Kidney glomerular epithelial cell (primary cell): ENCODE measurements at places on chromosomes 2 and 18.

- no peak for DNase-seq
Observed at GRCh38 chr2:200523158-200523557, 2.8 kb upstream of the SGO2 start.

GRCh38 chr2:6224267-6224666 is 532.1 kb downstream of the SOX11 start:
- DNase-seq, result no peak

GRCh38 chr18:48752478-48752877 is 198.3 kb downstream of the SMAD7 start:
- no peak for DNase-seq

- no peak for DNase-seq
Observed at GRCh38 chr2:27545348-27546141, 37.3 kb upstream of the ZNF512 start.

GRCh38 chr18:22509423-22509822 is 91.7 kb upstream of the CTAGE1 start:
- no peak for DNase-seq

- DNase-seq, result no peak
Observed at GRCh38 chr18:48766026-48766425, 184.7 kb downstream of the SMAD7 start.

GRCh38 chr2:145026456-145027455 is 506.8 kb upstream of the ZEB2 start:
- peak; percentile 7 for DNase-seq

- peak; percentile 32 for DNase-seq
Observed at GRCh38 chr2:217387776-217388387, 528.0 kb upstream of the TNP1 start.

GRCh38 chr18:59665057-59666006 is 31.9 kb downstream of the CCBE1 start:
- no peak for DNase-seq

GRCh38 chr18:76349067-76349715 is 145.9 kb downstream of the ZNF516 start:
- peak; percentile 61 for DNase-seq

- peak; percentile 10 for DNase-seq
Observed at GRCh38 chr2:138722316-138722715, 57.9 kb downstream of the NXPH2 start.

- no peak for DNase-seq
Observed at GRCh38 chr2:16186661-16187481, 246.5 kb downstream of the MYCN start.

GRCh38 chr2:98753801-98754200 is 22.9 kb upstream of the MGAT4A start:
- DNase-seq, result no peak

DNA sequence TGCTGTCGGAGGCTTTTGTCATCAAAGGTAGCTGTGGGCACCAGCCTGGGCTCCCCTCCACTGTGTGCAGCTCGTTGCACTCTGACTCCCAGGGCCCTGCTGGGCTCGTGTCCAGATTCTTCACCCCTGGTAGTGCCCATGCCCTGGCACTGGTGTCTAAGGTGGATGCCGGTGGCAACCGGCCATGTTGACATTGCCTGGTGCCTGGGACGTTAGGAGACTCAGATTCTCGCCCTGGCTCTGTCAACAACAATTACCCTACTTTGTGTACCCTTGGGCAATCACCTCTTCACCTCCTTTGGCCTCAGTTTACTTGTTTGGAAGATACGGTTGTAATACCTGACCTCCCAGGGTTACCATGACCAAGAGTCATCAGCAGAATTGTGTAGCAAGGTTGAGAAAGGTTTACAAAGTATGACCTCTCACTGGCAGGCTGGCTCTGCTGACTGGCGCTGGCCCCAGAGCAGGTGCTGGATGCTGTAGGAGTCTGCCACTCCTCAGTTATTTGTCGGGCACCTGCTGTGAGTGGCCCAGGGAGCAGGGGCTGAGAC is 41.5 kb upstream of the MCFD2 start:
- DNase-seq, result no peak

GRCh38 chr2:34784701-34785100 is 1185.6 kb upstream of the FAM98A start:
- no peak for DNase-seq

DNA sequence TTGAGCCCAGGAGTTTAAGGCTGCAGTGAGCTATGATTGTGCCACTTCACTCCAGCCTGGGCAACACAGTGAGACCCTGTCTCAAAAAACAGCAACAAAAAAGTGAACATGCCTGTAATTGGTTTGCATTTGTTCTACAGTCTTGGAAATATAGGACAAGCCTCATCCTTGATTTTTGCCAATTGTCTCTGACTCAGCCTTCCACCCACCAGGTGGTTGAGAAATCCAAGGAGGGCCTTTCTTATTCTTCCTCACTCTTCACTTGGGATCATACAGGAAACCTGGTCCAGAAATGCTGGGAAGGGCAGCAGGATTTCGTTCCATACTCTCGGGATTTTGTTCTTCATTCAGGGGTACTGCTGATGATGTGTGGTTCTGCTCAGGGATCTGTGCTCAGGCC is 94.6 kb downstream of the CDC42EP3 start:
- DNase-seq, result no peak

- DNase-seq, result peak; percentile 33
Observed at GRCh38 chr2:121483021-121483420, 47.7 kb upstream of the RNU4ATAC start.

DNA sequence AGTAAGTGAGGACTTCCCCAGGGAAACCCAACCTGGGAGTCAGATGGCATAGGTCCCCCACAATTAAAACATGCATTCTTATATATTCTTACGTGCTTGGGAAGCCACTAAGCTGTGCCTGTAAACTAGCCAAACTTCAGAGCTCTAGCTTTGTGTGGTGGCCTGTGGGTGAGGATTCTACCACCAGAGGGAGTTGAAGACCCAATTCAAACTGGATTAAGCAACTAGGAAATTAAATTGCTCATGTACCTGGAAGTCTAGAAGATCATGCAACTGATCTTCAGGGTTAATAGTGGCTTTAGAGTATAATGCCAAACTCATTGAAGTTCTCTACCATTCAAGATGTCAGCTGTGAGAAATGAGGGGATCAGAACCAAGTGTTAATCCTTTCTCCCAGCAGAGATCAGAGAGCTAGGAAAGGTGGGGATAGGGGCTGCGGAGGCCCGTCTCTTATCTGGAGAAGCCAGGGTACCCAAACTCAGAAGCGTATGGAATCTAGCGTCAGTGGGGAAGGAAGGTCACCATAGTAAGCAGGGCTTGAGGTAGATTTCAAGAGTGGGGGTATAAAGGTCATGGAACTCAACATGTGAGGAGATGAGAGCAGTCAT is 53.2 kb upstream of the CCDC85A start:
- DNase-seq, result peak; percentile 21

- DNase-seq, result no peak
Observed at GRCh38 chr2:64228918-64229317, 84.7 kb upstream of the PELI1 start.

- no peak for DNase-seq
Observed at GRCh38 chr2:74646834-74647482, 1.2 kb downstream of the M1AP start.

DNA sequence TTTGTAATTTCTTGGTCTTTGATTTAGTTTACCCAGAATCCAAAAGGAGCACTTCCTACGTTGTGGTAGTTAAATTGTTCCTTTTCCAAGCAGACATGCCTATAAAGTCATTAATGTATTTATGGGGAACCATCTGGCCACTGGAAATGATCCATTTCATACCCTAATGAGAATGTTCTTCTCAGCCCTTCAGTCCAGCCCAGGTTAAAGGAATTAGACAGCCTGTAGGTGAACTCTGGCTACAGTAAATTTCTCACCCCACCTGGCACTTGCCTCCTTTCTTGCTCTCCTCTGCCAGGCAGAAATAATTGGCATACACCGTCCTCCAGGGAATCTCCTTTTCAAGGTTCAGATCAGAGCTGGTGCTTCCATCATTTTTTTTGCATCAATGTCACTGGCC is 121.1 kb downstream of the SETBP1 start:
- no peak for DNase-seq

DNA sequence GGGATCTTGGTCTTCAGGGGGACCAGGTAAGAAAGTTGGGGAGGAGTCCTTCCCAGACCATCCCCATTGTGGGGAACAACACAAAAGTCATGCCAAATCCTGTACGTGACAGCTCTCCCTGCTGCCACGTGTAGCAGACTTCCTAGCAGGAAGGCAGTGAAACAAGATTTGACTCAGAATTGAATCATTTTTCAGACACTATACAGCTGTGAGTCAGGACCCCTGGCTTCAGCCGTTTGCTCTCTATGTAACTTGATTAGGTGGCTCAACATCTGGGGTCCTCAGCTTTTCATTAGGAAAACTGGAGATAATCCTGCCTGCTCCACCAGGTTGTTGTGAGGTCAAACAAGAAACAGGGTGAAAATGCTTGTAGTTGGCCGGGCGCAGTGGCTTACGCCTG is 32.9 kb upstream of the PDCL3 start:
- no peak for DNase-seq

DNA sequence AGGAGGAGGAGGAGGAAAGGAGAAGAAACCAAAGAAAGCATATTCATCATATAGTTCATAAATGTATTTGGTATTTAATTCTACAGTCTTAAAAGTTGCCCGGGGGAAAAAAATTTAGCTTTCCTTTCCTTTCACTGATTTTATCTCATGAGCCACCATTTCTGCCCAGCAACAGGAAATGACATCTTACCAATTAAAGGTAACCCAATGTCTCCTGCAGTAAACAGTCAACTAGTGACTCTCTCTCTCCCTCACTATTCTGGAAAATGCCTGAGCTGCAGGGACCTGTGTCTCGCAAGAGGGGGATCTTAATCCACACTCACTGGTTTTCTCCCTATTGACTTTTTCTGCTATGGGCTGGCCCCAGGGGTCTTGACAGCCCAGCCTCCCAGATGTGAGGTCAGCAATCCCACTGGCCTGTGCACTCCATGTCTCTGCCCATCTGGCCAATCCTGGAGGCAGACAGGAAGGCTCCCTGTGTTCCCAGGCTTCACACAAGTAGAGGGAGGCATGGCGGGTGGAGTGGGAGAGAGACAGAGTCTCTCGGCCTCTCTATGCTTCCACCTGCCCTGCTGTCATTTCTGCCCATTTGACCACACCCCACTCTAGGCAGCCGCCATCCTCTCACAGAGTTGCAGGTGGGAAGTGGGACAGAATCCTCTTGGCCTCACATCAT is 85.4 kb upstream of the CABLES1 start:
- DNase-seq, result no peak

DNA sequence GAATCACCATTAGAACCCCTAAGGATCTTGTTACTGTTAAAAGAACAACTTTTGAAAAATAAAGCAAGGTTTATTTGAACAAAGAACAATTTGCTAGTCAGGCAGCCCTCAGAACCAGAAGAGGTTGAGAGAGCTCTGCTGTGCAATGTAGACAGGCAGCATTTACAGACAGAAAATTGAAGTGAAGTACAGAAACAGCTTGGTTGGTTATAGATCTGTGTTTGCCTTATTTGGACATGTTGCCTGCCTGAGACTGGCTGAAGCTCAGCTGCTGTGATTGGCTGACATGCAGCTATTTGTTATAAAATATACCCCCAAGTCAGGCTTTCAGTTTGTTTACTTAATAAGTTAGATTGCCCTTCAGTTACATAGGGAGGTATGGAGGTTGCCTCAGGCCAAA is 12.5 kb downstream of the MSTN start:
- no peak for DNase-seq

GRCh38 chr2:191114403-191114886 is 36.3 kb downstream of the STAT4 start:
- no peak for DNase-seq

DNA sequence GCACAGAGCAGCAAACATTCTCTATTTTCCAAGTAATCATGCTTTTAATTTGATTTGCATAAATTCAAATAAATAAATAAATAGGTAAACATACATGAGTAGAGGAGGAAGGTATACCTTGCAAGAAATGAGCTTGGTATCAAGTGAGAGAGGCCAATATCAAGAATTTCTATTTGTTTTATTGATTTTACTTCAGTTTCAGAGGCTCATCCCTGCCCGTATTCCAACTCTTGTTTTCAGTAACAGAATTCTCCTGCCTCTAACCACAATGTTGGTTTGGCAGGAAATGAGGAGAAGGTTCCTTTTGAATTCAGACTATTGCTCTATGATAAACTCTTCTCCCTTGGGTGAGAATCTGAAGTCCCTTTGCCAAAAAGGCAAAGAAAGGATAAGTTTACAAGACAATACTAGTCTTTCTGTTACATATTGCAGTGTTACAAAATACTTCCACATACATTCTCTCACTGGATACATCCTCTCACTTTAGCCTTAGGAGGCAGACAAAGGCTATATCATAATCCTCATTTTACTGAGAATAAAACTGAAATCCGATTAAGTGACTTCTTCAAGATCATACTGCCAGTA is 68.3 kb upstream of the ZNF397 start:
- DNase-seq, result no peak

DNA sequence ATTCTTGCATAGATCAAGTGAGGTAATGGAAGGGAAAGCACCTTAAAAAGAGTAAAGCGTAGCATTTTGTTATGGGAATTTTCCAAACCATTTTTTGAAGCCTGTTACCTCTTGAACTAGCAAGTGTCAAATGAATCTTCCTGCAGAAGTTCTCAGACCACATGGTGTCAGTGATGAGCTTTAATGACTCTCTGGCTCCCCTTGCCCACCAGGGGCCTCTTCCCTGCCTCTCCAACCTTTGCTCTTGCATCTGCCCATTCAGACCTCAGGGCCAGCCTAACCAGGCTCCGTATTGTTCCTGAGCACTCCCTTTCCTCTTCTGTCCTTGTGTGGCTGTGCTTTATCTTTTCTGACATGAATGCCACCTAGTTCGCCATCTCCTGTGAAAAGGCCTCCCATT is 155.9 kb downstream of the DIS3L2 start:
- no peak for DNase-seq

DNA sequence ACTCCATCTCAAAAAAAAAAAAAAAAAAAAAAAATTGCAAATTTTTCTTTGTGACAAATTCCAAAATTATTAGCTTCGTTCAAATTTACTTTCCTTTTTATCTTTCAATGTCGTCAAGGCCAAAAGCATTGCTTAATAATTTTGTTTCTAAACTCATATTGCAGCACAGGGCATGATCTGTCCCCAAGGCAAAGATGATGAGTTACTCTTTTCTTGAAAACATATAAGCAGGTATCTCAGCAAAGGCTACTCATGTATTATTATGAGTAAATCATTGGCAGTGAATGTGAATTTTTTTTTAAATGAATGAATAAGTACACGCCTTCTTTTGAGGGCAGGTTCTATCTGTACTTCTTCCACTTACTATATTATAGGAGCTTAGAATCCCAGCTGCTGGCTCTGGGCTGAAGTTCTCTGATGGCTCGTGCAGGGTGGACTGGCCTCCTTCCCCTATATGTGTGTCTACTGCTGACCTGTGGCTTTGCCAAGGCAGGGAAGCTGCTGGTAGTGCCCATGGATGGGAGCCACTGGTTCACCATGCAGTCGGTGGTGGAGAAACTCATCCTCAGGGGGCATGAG is at the start of gene UGT1A7:
Gene UGT1A7, plus strand, starts transcription at position 381 of the 579 bp plus-strand sequence. Its CDS starts 37 bp downstream, at position 418.
- DNase-seq, result no peak

DNA sequence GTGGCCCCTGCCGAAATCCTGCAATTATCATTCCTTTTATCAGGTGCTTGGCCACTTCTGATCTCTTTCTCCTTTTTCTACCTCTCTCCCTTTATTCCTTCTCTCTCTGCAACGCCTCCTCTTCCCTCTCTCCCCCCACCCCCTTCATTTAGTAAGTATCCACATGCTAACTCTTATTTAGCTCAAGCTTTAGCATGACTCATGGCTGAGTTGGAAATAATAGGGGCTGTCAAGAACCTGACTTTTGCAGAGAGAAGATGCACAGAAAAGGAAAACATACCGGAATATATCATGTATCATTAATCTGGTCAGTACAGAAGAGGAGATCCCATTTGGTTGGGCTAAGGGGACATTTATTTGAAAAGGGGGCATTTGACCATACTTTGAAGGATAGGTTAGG is 33.1 kb downstream of the FAM171B start:
- no peak for DNase-seq
